Right kidney (tissue), 9 donors: ENCODE measurements at places on chromosomes 1 and 21.

DNA sequence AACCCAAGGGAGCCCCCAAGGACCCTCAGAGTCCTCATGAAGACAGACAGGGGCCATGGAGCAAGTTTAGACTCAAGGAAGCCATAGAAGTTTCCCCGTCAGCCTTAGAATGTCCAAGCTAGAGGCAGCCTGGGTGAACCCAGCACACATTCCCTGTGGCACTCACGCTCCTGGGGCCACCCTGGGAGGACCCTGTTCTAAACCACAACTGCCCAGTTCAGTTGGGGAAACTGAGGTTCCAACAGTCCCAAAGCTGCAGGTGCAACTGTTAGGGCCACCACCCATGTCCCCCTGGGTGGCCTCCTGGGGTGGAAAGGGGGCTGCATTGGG is 9.3 kb downstream of the WNT3A start:
- DNase-seq = no peak

DNA sequence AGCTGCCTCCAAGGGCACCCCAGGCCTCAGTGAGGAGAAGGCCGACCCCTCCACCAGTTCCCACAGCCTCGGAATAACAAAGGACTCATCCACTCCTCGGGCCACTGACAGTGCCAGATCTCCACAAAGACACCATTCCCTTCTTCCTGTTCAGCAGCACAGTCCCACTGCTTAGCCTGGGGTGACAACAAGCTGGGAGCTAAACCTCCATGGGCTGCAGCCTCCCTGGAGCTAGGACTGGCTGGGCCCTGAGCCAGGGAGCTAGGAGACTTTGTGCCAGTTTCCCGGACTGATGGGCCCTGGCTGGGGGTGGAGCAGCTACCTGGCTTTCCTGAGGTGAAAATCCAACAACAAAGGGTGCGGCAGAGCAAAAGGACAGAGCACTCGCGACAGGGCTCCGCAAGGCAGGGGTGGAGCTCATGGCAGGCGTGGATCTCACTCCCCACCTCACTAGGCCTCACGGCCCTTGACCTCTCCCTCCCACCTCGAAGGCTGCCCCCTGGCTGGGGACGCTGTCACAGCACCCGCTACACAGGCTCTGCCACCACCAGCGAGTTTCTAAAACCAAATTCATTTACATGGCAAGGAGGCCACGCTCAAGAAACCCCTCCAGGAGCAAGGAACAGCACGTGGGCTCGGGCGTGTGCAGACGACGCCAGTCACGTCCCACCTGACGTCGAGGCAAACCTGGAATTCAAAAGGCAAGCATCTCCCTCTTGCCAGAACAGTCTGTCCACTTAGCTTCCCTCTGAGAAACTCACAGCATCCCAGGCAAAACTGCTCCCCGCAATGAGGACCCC is 13.8 kb downstream of the SLC35E2B start:
- peak; percentile 8 for DNase-seq

DNA sequence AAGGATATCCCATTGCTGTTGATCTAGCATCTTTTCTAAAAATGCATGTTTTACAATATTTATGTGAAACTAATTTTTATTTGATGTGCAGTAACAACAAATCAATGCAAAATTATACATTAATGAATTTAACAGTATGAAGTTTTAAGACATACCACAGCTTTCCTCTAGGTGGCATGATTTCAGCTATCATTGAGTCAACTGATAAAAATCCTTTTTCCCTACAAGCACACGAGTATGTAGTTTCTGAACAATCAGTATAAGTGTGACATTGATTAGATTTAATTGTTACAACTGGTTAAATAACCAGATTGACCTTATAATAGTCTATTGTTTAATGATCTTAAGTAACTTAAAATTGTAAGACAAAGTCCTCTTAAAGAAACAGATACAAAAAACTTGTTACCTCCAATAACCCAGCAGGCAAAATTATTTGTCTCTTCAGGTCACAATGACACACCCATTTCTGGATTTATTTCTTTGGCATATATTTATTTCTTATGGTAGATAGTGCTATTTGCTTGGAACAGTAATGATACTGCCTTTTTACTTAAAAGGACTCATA is 5.8 kb upstream of the TGFB2 start:
- DNase-seq = no peak

- peak; percentile 13 for DNase-seq
These were observed 94.0 kb upstream of the KCND3 start for GRCh38 chr1:112083487-112083886.

DNA sequence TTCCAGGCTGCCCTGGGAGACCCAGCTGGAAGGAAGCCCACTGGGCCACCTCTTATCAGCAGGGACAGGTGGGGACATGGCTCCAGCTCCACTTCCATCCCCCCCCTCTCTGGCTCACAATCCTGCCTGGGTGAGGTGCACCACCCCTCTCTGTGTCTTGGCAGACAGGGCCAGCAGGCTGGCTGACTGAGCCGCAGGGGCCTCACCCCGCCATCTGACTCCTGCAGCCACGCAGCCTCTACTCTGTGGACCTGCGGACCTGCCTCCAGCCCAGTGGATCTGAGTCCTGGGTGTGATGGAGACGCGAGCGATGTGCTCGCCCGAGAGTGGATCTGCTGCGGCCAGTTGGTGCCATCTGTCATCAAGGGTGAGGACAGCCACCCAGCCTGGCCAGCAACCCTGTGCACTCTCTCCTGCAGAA is 30.1 kb downstream of the RCC2 start:
- DNase-seq = no peak

GRCh38 chr1:53155534-53155933 is 13.1 kb upstream of the SLC1A7 start:
- no peak for DNase-seq

DNA sequence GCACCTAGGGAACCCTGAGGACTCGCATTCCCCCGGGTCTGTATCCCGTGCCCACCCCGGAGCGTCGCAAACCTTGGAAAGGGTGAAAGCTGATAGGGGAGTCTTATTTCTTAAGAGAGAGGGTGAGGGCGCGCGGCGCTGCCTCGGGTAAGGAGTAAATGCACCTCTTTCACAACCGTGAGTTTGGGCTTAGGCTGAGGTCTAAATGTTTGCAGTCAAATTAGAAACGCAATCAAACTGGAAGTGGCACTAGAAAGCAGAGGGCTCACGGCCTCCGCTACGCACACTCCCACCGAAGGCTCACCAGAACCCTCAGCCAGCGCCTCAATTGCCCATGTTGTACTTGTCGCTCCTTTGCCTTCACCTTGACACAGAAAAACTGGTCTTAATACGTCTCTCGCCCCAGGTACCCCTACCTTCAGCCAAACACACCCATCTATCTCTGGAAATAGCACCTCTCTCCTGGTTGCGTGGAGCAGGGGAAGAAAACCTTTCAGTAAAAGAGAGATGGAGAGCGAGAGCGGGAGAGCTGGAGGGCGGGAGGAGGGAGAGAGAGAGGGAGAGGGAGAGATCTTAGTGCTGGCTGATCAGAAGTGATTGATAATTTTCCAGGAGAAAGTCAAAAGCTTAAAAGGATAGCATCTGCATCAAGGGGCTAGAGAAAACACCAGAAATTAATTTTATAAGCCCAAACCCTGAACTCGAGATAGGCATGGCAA is 1.7 kb upstream of the HLX start:
- DNase-seq = peak; percentile 77

- no peak for DNase-seq
These were observed 2.8 kb upstream of the CAPZB start for GRCh38 chr1:19488136-19488535.

GRCh38 chr1:51948491-51948915 is 42.0 kb downstream of the RAB3B start:
- DNase-seq = no peak

- DNase-seq = no peak
These were observed 169.1 kb downstream of the C1orf21 start for GRCh38 chr1:184555665-184556641.

DNA sequence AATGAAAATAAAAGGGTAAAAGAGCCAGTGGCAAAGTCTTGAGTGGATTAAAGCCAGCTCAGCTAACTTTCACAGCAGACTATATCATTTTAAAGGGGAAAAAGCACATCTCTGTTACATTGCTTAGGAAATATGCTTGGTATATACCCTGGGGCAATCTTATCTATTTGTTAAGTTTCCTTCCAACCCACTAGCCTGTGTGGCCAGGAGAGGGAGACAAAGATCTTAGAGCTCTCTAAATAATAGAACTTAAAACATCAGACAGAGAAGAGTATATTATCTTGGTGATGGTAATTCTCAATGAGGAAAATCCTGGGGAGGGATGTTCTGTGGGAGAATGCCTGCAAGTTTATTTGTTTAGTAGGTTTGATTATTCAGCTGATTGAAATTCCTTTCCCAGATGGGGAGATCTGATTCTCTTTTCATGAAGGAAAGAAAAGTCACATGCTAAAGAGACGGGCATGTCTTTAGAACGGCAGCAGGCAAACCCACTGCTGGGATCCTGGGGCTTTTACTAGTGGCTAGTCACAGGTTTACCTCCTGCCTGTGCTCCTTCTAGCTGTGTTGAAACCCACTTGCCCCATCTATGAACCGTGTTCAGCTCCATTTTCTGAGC is 3.6 kb downstream of the KCNE2 start:
- DNase-seq = no peak

GRCh38 chr1:164723296-164723798 is 164.4 kb downstream of the PBX1 start:
- DNase-seq = no peak

GRCh38 chr1:114901814-114902213 is 47.2 kb downstream of the SYCP1 start:
- DNase-seq = no peak

- DNase-seq = no peak
These were observed 9.4 kb downstream of the KIAA1614 start for GRCh38 chr1:180921891-180922630.

DNA sequence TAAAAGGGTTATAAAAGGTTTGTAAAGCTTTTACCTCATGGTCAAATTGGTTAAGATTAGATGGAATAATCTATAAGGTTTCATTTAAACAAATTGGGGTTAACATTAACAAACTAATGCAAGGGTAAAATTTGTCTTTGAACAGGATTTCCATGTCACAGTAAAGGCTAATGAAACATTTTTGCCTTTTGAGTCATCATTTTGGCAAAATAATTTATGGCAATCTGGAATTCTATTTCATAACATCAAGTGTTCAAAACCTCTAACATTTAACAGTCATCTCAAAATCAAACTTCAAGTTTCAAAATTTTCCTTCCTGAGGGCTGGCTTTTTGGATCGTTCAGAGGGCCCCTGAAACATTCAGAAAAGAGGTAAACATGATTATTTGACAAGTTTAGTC is 6.6 kb upstream of the CD46 start:
- no peak for DNase-seq

DNA sequence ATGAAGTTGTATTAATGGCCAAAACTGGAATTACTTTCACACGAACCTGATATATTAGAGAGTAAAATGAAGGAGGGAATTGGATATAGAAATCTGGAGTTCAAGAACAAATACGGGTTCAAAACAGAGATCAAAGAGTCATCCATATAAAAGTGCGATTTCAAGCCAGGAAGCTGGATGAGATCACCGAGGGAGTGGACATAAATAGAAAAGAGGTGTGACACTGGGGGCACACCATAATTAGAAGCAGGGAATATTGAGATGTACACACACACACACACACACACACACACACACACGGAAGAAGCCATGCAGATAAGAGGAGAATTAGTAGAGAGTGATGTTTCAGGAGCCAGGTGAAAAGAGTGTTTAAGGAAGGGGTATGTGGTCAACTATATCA is 32.3 kb upstream of the PLD5 start:
- no peak for DNase-seq

DNA sequence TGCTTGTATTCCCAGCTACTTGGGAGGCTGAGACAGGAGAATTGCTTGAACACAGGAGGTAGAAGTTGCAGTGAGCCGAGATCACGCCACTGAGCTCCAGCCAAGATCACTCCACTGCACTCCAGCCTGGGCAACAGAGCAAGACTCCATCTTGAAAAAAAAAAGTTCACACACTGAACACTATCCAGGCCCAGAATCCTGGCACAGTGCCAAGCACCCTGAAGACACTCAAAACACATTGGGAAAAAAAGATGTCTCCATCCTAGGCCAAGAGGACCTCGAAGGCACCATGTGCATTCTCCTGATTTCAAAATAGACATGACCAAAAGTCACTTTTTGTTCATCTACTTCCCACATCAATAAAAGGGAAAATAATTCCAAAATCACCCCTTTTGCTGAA is 38.7 kb downstream of the SLC9A1 start:
- DNase-seq = no peak

DNA sequence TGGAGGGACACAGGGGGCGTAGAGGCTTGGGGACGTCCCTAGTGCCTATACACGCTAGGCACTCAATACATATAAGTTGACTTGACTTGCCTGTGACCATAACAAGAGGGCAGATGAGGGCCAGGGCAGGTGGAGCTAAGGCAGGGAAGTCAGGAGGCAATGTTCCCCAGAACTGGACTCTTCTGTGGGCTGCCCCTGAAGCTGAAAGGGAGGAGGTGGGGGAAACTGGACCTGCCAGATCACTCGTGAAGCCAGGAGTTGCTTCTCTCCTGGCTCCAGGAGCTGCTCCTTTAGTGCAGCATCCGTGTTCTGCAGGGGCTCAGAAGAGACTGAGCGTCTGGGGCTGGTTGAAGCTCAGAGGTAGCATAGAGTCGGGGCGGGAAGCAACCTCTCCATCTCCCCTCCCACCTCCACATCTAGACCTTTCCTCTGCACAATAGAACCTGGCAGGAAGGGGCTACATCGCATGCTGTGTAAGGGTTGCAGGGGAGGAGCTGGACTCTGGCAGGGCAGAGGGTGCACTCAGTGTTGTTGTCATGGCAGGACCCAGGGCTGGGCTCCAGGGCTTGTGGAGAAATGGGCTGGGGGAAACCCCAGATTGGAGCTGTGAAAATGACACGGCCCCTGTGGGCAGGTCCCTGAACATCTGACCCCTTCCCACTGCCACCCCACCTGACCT is 2.9 kb upstream of the SEMA4A start:
- no peak for DNase-seq
